WERI-Rb-1 (cell line): ENCODE measurements at places on chromosomes 2 and 18.

DNA sequence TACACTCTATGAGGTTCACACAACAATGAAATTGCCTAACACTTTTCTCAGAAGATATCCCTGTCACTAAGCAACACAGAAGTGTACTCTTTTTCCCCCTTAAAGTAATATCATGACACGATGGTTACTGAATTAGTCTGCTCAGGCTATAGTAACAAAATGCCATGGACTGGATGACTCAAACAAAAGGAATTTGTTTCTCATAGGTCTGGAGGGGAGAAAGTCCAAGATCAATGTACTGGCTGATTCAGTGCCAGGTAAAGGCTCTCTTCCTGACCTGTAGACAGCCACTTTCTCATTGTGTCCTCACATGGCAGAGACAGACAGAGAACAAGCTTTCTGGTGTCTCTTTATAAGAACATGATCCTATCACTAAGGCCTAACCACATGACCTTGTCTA, 211.9 kb downstream of the RBM43 start:
- no peak for DNase-seq

GRCh38 chr2:30272761-30273573, 41.6 kb downstream of the LBH start:
- DNase-seq: no peak

- DNase-seq: no peak
Measured at GRCh38 chr2:150917961-150918713, 343.5 kb downstream of the RBM43 start.

GRCh38 chr2:154992826-154993225, 294.3 kb downstream of the KCNJ3 start:
- no peak for DNase-seq

- no peak for DNase-seq
Measured at GRCh38 chr2:239797316-239797715, 227.8 kb downstream of the NDUFA10 start.

DNA sequence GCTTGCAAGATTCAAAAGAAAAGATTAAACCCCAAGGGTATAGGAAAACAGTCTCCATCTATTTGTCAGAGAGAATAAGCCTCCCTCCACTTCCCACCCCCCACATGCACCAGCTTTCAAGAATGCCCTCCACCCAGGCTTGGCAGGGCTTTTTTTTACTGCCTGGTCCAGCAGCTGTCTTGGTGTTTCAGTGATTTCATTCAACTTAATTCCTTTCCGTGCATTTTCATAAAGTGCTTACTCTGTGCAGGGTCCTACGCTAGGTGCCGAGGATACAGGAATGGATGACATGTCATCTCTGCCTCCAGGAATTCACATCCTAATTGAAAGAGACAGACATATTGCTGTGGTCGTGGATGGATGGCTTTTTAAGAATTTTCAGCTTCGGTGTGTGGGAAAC, 117.9 kb downstream of the LRATD1 start:
- no peak for DNase-seq

GRCh38 chr2:148391324-148391723, 253.2 kb upstream of the EPC2 start:
- no peak for DNase-seq

DNA sequence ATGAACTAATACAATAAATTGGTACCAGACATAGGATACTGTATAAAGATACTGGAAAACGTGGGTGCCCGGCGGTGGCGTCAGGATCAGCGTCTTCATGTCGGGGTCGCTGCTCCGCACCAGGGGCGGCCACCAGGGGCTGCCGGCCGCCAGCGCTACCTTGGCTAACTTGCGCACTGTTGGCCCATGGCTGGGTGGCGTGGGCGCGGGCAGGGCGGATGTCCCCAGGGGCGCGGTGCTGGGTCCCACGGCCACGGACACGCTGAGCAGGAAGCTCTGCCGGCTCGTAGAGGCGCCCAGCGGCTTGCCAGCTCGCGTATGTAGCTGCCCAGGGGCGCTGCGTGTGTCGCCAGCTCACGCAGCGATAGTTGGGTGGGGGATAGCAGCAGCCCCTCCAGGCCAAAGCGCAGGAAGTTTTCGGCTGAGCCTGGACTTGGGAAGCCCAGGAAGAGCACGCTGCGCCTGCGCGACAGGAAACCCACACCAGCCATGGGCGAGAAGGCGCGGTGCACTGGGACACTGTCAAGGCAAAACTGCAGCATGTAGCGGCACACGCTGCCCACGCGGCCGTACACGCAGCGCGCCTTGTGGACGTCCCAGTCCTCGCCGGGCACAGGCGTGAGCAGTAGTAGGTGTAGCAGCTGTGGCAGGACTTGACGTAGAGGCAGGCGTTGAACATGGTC, 299.9 kb downstream of the CCDC74A start:
- DNase-seq: no peak

- no peak for DNase-seq
Measured at GRCh38 chr2:18991177-18992168, 366.9 kb downstream of the OSR1 start.

- DNase-seq: no peak
Measured at GRCh38 chr2:88680266-88680902, 11.1 kb upstream of the RPIA start.

GRCh38 chr2:112073875-112074274, 18.8 kb downstream of the TMEM87B start:
- DNase-seq: no peak

GRCh38 chr2:122851972-122852531, 1096.6 kb downstream of the TSN start:
- no peak for DNase-seq

DNA sequence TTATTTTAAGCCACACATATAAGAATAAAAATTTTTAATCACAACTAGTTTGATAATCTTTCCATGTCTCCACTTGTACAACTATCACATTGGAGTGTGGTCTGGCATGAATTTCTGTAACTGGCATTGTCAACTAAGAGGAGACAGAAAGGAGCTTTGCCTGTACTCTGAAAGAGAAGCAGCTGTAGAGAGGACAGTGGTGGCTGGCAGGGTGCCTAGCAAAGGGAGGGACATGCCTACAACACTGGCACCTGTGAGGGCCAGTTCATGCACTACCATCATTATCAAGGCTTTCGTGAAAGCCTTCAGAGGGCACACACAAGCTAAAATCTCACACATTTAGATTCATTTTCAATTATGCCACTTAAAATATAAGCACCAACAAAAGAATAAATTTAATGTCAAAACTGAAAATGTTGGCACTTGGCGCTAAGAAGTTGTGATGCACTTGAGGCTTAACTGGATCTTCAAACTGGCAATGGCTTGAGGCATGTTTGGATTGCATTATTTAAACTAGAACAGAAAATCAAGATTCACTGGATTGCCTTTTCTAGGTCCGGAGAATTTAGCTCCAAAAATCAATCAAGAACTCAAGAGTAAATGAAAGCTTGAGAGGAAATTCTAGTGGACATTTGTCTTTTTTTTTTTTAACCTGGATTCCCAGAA, 238.6 kb downstream of the ZNF385B start:
- DNase-seq: no peak

- no peak for DNase-seq
Measured at GRCh38 chr2:237205043-237205541, 119.4 kb downstream of the COPS8 start.

DNA sequence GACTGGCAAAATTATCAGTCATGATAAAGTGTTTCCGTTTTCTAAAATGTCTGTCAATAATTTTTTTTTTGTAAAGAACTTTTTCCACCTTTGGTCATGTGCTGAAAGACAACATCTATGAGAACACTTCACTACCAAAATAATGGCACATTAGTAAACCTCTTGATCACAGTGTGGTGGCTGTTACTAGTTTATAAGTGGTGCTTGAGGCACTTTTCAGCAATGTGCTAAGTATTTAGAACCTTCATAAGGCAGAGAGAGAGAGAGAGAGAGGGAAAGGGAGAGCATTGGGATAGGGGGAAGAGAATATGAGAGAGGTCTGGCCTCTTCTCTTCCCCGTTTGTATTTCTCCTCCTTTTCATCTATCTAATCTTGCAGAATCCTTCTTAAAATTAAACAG, 1.1 kb upstream of the NYAP2 start:
- DNase-seq: no peak

- DNase-seq: no peak
Measured at GRCh38 chr2:240998706-240998994, 232 bp downstream of the SNED1 start.

- DNase-seq: no peak
Measured at GRCh38 chr18:48065601-48065995, 135.1 kb upstream of the SMAD2 start.

DNA sequence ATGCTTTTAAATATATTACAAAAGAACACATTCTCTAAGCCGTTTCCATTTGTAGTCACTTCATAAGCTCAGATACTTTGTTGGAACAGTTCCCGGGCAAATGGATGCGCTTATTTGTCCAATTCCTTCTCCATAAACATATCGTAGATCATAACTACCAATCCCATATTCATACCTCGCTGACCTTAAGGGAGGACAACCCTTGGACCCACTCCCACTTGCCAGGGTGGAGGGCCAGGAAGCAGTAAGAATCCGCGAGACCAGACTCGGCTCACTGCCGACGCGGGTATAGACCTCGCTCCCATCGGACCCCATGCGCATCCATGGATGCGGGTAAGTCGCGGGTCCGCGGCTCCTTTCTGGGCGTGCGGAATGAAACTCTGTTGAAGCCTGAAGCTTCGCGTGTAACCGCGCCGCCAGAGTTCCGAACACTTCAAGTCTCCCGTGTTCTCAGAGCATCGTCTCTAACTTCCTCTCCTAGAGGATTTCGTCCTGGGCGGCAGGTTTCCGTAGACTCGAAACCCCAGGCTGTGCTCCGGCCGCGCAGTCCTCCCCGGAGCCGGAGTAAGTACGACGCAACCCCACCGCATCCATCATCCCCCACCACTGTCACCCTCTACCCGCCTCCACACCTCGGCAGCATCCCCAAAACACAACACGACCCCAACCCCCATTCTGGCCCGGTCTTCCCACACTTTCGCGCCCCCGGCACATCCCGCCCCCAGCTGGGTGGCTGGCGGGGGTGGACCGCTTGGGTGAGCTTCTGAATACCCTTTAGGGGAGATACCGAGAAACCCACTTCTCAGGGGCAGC, 1.1 kb downstream of the DSC3 start:
- no peak for DNase-seq

GRCh38 chr2:9613291-9613690, 17.5 kb downstream of the YWHAQ start:
- DNase-seq: no peak

- DNase-seq: no peak
Measured at GRCh38 chr2:200193791-200194190, 112.7 kb upstream of the SPATS2L start.

- DNase-seq: no peak
Measured at GRCh38 chr2:120251880-120252224, 800 bp upstream of the RALB start.

DNA sequence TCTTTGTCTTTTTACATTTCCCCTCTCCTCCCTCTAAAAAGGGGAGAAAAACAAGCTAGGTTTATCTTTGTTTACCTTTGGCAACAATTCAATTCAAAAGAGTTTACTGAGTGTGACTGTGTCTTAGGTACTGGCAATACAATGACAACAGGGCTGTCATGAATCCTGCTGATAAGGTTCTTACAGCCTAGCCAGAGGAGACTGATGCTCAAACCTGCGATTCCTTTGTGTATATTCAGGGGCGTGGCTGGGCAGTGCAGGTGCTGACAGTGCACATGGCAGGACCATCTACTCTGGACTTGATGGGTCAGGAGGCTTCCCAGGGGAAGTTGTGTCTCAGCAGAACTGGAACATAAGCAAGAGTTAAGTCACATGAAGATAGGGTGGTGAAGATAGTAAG, 23.2 kb upstream of the TTN start:
- DNase-seq: no peak

- no peak for DNase-seq
Measured at GRCh38 chr2:236400594-236401360, 136.6 kb upstream of the ASB18 start.

DNA sequence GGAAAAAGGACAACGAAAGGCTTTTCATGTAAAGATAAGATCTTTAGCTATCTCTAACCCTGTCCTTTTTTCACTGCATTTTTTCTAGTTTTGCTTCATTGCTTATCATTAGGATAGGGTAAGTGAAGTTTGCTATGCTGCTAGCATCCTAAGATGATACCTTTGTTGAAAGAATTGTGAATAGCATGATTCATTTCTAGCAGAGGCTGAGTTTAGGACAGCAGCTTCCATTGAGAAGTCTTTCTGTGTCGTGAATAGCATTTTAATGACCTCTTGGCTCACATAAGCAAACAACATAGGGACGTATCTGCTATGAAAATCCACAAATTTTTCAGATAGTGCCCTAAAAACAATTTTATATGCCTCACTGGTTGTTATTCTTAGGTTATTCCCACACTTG, 36.4 kb upstream of the GAREM2 start:
- DNase-seq: no peak

GRCh38 chr2:140580532-140581151, 1550.2 kb downstream of the LRP1B start:
- no peak for DNase-seq

DNA sequence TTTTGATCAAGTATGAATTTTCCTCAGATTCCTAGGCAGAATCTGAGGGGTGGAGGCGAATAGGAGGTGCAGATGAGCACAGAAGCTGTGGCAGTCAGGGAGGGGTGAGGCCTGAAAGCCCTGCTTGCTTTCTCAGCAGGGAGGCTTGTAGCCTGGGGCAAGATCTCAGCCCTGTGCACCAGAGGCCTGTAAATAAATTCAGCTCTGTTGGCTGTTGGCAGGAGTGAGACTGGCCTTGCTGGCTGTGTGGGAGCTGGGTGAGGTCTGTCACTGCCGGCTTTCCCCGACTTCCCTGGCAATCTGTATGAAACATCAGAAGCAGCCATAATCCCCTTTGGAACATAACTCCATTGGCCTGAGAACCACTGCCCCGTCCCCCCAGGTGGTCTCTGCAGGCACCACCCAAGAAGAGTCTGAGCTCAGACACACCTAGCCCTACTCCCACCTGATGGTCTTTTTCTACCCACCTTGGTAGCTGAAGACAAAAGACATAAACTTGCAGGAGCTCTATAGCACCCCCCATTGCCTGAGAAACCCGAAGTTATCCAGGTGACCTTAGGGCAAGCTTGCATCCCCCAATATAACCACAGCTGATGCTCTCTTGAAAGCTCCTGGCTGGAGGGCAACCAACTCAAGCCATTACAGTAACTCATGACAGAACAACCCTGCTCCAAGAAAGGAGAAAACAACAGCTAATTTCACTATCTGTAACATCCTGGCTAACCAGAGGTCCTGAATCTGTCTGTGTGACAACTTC, 32.3 kb downstream of the EVA1A start:
- DNase-seq: no peak

GRCh38 chr2:200155652-200156051, 150.8 kb upstream of the SPATS2L start:
- no peak for DNase-seq

DNA sequence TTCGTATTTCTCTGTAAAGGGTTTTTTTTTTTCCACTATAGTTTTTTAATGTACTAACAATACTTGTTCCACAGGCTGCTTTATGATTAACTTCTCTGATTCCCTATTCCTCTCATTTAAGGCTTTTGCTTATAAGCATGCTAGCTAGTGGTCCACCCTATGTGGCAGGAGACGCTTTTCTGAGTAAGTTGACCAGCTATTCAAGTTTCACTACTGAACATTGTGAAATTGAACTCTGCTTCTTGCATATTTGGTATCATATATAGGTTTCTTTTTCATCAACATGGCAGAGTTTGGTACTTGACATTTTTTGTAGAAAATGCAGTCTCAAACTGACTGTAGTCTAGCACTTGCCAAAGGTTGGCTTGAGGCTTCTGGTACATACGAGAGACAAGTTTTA, 74.2 kb downstream of the OTX1 start:
- no peak for DNase-seq

- no peak for DNase-seq
Measured at GRCh38 chr2:8586457-8587051, 95.3 kb upstream of the ID2 start.

- no peak for DNase-seq
Measured at GRCh38 chr18:74682991-74683297, 85.3 kb downstream of the ZNF407 start.
